ENCODE measurements at places on chromosomes 2 and 18.

DNA sequence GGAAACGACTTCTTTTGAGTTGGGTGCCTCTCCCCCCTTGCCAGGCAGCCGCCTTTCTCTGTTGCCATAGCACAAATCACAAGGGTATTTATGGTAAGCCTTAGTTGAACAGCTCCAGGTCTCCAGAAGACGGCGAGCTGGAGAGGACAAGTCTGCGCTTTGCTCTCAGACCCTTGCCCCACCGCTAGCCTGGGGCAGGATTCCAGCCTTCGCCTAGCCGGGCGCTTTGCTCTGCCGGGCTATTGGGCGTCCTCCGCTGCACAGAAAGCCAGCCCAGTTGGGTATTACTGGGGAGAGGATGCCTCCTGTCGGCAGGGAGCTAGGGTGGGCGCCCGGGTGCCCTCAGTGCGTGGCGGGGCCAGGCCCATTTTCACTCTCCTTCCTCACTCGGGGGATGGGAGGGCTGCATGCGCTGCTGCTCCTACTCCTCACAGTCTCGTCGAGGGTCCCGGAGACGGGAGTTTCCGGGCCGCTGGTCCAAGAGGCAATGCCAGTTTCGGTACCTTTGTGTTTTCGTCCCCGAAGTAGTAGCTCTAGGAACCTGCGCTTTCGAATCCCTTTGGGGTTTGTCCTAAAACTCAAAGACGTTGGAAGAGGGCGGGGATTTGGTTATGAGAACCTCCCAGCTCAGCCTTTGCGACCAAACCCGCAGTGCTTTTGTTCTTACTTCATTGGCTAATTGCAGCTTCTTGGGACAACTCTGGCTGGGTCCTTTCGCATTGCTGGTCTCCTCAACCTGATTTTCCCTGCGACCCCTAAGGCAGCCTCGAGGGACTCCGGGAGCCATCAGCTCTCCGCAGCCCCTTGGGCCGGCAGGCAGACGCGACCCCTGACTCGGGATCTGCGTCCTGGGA, 3.6 kb upstream of the DLX2 start:
- no peak for DNase-seq

- DNase-seq: no peak
Observed at GRCh38 chr2:165425556-165425955, 43.9 kb upstream of the CSRNP3 start.

DNA sequence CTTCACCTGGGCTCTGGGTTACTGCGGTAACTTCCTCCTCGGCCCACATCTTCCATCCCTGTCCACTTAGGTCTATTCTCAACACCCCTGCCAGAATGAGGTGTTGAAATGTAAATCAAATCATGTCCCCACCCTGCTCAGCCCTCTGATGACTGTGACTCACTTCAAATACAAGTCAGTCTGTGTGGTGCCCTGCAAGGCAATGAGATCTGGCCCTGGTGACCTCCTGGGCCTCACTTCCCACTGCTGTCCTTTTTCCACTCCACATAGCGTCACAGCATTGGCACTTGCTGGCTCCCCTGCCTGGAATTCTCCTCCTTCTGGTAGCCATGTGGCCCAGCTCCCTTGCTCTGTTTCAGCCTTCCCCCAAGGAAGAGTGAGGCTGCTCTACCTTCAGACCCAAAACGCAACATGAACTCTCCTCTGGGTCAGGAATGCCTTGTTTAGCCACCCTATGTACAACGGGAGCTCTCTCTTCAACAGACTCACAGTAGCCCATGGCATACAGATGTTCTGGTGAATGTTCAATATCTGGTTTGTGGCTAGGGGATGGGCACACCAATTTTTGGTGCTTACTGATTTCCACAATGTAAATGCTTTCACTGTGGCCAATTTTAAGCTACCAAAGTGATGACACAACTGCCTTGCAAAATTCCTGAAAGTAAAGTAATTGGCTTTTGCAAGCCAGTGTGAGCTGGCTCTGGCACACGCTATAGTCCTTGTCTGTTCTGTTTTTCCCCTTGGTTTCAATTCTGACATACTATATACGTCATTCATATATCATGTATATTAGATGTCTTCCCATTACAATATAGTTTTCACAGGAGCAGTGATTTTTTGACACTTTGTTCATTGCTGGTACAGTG, 550.3 kb upstream of the HS6ST1 start:
- no peak for DNase-seq

DNA sequence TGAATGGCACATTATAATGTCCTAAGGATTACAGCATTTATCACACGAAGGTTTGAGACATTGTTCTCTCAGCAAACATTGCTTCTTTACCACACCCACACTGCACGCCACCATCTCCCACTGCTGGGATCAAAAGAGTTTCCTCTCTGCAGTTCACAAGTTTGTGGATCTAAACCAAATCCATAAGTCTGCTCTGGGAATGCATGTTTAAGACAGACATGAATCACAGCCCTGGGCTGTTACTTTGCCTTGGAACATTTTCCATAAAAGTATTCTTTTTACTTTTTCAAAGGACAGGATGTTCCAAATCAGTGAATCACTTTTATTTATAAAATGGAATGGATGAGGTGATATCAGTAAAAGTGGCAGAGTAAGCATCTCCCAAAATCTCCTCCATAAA, 36.1 kb downstream of the STPG4 start:
- DNase-seq: no peak

DNA sequence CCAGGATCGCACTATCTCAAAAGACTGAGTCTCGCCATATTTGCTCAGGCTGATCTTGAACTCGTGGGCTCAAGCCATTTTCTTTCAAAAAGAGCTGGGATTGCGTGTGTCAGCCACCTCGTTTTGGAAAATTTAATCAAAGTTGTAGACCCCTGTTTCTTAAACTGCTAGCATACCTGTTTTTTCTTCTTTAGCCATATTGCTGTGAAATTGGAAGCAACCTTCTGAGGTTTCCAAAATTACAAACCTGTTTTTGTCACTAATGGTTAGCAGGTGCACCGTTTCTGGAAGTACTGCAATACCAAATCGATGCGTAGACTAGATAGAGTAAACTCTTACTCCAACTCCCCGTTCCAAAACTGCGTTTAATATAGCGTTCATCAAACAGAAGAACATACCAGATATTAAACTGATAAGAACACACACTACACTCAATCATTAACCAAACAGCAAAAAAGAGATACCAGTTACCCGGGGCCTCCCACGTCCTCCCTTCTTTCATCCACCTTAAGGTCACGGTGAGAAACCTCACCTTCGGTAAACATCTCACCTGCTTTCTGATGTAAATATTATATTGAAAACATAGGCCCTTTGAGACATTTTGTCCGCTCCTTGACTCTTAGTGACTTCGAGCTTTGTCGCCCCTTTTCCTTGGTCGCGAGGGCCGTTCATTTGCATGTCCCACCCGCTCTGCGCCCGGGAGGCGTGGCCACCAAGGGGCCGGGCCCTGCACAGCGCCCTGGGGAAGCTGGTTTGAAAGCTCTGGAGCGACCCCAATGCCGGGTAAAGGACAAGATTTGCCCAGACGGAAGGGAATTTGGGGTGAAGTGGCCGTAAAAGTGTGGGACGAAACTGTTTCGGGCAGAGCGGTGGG, at the start of gene RNU2-63P:
Gene RNU2-63P, minus strand, starts transcription at position 462 of the 874 bp plus-strand sequence.
- DNase-seq: peak; percentile 56

DNA sequence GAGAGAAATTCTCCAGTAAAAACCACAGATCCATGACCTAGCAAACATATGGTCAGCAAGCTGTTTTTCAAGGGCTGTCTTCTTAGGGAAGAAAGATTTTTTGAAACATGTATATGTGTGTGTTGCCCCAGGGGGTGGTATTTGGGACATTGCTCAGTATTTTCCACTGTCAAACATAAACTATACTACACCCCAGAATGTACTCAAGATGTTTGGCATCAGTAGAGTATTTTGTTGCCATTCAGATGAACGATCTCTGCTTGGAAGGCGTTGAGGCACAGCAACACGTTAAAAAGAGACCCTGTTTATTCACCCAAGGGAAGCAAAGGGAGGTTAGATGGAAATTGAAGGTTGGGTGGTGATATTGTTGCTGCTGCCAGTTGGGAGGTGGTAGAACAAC, 30.0 kb downstream of the EEF1B2 start:
- no peak for DNase-seq

DNA sequence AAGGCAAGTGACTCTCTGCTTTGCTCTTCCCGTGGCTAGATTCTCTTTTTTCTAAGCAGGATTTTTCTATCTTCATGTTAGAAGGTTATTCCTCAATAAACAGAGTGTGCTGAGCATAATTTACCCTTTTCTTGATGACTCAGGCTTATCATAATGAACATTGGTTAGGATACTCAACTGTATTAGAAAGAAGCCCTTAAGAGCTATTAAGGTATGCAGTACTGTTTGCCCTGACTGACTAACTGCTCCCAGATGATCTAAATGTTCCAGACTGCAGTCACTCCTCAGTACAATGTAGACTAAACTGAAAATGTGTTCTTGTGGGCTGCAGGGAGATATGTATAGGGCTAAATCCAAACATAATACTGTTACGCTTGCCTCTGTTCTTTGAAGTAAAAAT, 687.8 kb downstream of the NUP35 start:
- no peak for DNase-seq

- no peak for DNase-seq
Observed at GRCh38 chr2:143282684-143283083, 153.5 kb downstream of the ARHGAP15 start.

- DNase-seq: no peak
Observed at GRCh38 chr2:237590272-237591140, at the start of gene RAB17. RAB17 (minus strand) TSS chr2:237590734; CDS start chr2:237586154, 4,580 bp downstream.

- no peak for DNase-seq
Observed at GRCh38 chr18:62952807-62953206, 237.5 kb downstream of the PHLPP1 start.

- DNase-seq: no peak
Observed at GRCh38 chr2:61233581-61233980, 71.6 kb downstream of the C2orf74 start.

DNA sequence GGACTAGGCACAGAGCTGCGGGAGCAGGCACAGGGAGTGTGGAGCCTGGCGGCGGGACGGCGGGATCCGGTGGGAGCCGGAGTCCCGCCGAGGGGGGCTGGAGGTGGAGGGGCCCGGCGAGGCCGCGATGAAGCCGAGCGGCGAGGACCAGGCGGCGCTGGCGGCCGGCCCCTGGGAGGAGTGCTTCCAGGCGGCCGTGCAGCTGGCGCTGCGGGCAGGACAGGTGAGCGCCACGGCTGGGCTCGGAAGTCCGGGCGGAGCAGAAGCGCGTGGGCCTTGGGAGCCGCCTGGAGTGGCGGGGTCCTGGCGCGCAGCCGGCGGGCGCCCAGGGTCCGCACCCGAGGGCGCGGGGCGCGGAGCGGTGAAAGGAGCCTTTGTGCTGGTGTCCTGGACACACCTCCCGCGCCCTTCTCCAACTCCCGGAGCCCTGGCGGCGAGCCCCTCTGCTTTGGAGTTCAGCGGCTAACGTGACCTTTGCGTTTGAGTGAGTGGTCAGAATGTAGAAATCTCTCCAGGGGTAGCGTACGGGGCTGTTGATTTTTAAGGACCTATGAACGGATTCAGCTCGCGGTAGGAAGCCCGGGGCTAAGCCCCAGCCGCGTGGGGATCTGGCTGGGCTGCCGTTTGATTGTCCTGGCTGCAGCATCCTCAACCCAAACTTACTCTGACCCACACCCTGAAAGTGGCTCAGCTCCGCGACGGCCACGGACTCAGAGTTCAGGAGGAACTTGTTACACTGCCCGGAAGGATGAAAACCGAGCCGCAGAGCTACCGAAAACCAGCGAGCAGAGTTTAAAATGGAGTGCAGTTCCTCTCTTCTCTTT, 448 bp downstream of the IMPA2 start:
- DNase-seq: no peak

DNA sequence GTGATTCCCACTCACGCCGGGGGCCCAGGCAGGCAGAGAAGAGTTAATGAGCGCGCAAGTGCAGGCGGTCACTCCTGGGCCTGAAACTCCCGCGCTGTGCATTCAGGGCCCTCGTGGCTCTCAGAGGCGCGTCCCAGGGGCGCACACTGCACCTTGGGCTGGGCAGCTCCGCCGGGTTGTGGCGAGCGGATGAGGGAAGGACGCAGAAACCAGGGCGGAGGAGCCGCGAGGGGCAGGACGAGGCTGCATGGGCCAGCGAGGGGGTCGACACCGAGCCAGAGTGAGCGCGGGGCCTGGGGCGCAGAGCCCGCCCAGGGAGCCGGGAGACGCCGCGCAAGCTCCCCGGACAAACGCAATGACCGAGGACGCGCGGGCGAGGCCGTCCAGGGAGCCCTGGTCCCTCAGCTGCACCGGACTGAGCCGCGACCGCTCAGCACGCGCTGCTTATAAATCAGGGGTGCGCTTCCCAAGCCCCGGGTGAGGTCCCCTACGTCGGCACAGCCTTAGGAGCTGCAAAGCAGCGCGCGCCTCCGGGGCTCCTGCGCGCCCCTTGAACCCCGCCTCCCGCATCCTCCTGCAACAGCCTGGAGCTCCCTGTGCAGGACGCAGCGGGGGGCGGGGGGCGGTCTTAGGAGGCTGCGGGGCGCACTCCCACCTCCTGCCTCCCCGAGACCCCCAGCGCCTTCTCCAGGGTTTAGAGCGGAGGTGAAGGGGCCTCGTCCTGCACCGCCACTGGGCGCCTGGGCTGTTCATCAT, 180.2 kb upstream of the ALKAL2 start:
- DNase-seq: no peak

GRCh38 chr2:29309090-29310029, 194.1 kb downstream of the CLIP4 start:
- no peak for DNase-seq

GRCh38 chr2:168525716-168526446, 69.8 kb downstream of the CERS6 start:
- no peak for DNase-seq

- no peak for DNase-seq
Observed at GRCh38 chr2:61410185-61410584, 60.7 kb downstream of the USP34 start.

DNA sequence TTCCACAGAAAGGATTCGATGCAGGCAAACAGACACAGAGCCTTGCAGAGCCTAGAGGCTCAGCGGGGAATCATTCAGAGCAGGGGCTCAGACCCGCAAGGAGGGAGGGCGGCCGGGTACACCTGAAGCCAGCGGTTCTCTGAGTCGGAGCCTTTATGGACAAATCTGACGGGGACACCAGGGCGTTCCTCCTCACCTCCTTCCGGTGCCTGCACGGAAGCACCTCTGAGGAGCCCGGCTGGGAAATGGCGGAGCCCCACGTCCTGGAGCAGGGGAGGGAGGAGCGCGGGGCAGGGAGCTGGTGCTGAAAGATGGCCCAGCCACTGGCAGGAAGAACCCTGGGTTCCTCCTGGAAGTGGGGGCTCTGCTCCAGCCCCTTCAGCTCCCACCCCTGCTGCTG, 193.5 kb upstream of the ALKAL2 start:
- no peak for DNase-seq

DNA sequence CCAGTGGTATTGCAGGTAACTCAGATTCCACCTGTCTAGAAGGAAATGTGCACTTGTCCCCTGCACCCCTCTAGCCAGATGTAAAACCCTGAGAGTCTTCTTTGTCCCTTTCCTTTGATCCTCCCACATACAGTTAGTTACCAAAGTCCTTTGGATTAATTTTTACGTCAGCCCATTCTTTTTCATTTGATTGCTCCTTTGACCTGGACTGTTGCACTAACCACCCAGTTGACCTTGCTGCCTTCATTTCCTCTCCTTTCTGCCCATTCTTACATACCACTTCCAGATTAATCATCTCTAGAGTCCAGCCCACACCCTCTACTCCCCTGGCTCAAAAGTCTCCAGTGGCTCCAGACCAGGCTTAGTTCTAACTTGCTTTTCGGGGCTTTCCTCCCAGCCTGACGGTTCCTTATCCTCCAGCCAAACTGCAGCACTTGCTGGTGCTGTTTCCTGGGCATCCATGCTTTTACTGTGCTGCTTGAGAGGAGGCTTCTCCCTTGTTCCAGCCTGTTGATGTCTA, 99.3 kb downstream of the SPTBN1 start:
- no peak for DNase-seq

All from effector CD8-positive, alpha-beta T cell (primary cell).